Stimulated activated CD4-positive, alpha-beta T cell treated with anti-CD3 and anti-CD28 coated beads, Interleukin-12 subunit alpha, Interleukin-12 subunit beta, amount 100 ng/mL, for 24 hours (primary cell): ENCODE measurements at places on chromosomes 6 and 20.

GRCh38 chr6:50815436-50816114, 3.1 kb upstream of the TFAP2B start:
- no peak for DNase-seq

GRCh38 chr6:91812596-91813274, 1225.9 kb upstream of the MAP3K7 start:
- no peak for DNase-seq

DNA sequence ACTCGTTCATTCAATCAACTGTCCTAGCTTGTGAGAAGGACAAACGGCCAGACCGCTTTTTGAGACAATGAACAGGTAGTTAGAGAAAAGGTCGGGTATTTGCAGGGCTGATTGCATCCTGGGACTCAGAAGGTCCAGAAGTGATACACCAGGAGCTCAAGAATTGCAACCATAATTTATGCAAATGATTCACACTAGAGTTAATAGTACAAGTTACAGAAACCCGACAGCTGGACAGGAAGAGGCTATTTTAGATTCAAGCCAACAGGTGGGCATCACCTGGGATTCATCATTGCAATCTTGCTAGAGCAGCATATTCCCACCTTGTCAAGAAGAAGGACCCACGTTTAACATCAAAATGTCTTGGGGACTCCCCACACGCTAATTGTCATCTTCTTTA, 83.5 kb downstream of the TNFAIP3 start:
- DNase-seq, result no peak

DNA sequence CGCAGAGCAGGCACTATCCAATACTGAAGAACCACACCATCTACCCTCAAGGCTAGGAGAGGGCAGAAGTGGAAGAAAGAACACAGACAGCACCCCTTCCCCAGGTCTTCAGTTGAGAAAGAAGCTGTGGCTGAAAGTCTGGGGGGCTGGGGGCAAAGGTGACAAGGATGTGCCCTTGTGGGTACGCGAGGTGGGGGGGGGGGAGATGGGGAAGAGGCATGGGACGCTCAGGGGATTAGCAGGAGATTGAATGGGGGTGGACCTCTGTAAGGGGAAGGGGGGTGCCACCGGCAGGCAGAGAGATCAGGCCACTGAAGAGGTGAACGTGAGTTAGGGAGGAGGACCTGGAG, 1.1 kb downstream of the B4GALT5 start:
- DNase-seq, result no peak

- no peak for DNase-seq
Measured at GRCh38 chr6:151023342-151023741, 157.8 kb downstream of the MTHFD1L start.

DNA sequence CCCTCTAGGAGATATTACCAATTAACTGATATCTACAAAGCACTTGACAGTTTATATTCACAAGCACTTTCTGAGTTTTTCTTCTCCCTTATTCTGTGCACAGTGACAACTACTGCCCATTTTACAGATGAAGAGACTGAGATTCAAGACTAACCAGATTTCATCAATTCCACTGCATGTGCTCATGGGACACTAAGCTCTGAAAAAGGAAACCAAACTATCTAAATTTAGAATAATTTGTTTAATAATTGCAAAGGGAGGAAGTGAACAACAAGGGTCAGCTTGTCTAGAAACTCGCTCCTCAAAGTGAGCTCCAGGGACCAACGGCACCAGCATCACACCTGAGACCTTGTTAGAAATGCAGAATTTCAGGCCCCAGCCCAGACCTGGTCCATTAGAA, 50.8 kb upstream of the MYLIP start:
- DNase-seq, result no peak

- no peak for DNase-seq
Measured at GRCh38 chr20:46823271-46823751, 71.3 kb upstream of the EYA2 start.

DNA sequence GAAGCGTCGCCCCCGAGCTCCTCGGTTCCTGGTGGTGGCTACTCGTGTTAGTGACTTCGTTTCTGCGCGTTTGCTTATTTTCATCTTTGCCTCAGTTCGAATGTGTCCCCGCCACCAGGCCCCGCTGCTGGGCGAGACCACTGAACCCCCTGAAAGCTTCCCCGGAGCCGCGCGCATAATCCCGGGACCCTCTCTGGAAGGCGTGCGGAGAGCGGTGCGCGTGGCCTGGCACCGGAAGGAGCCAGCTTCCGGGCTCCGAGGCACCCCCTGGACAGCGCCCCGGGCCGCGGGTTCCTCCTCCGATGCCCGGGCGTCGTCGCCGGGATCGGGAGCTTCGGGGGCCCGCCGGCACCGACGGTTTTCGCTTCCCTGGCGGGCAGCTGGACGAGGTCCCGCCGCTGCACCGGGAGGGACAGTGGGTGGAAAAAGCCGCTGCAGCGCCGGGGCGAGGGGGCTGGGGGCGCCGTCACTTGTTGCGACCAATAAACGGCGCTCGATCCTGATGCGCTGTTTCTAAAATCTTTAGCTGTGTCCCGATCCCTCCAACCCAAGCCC, 643 bp upstream of the SLC35D3 start:
- DNase-seq, result no peak
